Daoy (cell line): ENCODE measurements at places on chromosomes 1 and 21.

GRCh38 chr1:117670976-117671780 is 65.3 kb downstream of the TENT5C start:
- DNase-seq, result no peak

DNA sequence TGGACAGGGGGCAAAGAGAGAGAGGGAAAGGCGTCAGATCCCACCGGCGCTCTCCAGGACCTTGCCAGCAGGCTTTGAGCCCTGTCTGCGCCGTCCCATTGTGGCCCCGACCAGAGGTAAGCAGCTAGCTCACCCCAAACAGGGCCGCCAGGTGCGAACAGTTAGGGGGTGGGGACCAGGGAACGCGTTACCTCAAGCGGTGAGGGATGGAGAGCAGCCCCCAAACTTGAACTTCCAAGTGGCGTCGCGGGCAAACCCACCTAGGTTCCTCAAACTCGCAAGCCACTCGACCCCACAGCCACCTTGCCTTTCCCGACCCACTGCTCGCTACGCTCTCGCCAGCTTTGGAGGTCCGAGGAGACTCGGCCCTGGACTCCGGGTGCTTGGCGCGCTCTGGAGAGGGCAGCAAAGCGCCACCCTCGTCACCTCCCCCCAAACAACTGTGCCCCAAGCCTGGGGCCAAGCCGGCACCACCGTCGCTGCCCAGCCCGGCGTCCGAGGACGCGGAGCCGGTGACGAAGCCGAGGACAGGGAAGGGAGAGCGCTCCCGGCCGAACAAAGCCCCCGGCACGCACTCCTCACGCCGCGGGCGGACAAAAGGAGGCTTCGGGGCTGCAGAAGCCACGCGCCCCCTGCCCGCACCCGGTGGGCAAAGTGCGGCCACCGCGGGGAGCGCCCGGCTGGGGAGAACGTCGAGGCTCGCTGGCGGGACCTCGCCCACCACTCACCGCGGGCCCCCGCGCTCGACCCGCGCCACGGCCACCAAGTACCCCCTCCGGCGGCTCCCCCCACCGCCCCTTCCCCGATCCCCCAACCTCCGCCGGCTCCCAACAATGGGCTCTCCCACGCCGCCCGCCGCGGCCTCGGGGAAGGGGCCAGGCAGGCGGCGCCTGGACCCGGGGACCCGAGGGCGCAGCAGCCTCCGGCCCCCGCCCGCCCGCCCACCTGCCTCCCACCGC is 976 bp downstream of the SSBP3 start:
- peak; percentile 53 for DNase-seq

- DNase-seq, result peak; percentile 62
Observed at GRCh38 chr1:200336101-200336845, 73.6 kb downstream of the ZNF281 start.

DNA sequence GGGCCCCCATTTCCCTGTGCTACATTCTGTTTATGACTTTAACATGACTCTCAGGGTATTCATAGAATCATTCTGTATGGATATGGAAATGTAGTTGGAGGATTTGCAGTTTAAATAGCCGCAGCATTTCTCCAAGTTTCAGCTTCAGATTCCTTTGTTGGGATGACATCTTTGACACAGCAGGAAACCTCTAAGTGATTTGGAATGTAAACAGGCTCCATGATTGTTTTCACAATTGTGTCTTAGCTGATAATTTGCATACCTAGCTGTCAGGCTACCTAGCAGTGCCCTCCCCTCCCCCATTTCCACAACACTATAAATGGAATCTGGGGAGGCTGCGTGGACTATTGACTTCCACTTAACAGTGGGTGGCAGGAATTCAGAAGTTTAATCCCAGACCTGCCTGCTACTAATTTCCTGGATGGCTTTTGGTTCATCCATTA is 290.2 kb downstream of the HLX start:
- peak; percentile 42 for DNase-seq

DNA sequence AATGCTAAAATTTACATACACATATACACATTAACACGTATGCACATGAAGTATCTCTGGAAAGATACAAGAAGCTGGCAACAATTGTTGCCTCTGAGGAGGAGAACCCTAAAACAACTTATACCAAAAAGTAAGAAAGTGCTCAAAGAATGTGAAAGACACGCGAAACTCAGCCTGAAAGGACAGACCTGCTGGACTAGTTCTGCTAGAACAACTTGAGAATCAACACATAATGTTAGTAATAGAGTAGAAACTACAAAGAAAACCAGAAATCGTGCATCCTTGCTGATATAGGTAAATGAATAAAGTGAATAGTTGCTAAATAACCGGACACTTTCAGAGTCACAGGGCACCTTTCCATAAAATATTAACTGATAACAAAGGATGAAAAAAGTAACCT is 242.5 kb downstream of the RERE start:
- no peak for DNase-seq

GRCh38 chr1:228445843-228446650 is 29.4 kb upstream of the TRIM17 start:
- peak; percentile 43 for DNase-seq

GRCh38 chr21:29896884-29897283 is 42.9 kb downstream of the GRIK1 start:
- no peak for DNase-seq

- DNase-seq, result no peak
Observed at GRCh38 chr1:19495799-19496526, 10.6 kb upstream of the CAPZB start.

- DNase-seq, result no peak
Observed at GRCh38 chr21:15400905-15401304, 328.9 kb upstream of the USP25 start.

DNA sequence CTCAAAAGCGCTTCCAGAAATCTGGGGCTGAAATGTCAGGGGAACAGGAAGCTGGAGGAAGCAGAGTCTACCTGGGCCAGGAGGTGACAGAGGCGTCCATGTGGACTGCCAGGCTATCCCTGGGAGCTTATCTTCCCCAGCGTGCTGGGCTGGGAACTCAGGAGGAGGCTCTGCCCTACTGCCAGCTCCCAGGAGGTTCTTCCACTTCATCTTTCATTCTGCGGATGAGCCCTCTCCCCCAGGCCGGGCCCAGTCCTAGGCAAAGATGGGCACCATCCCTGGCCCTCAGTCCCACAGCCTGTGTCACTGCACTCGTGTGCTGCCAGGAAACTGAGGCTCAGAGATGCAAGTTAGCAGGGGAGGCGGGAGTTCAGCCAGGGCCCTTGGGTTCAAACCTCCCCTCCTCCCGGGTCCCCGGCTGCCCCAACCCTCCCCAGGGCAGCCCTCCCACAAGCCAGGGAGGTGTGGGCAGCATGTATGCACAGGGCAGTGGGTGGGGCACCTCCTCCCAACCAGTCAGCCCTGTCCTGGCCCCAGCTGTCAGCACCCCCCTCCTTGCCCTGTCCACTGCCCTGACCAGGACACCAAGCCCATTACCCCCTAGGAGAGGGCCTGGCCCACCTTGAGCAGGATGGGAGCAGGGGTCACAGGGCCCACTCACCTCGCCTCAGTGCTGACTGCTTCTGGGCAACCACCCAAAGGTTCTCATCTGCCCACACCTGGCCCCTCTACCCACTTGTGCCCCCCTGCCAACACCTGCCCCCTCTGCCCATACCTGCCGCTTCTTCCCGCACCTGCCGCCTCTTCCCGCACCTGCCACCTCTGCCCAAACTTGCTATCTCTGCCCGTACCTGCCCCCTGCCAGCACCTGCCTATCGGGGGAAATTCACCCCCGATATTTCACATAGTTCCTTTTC is 226.0 kb downstream of the NPHP4 start:
- DNase-seq, result no peak

DNA sequence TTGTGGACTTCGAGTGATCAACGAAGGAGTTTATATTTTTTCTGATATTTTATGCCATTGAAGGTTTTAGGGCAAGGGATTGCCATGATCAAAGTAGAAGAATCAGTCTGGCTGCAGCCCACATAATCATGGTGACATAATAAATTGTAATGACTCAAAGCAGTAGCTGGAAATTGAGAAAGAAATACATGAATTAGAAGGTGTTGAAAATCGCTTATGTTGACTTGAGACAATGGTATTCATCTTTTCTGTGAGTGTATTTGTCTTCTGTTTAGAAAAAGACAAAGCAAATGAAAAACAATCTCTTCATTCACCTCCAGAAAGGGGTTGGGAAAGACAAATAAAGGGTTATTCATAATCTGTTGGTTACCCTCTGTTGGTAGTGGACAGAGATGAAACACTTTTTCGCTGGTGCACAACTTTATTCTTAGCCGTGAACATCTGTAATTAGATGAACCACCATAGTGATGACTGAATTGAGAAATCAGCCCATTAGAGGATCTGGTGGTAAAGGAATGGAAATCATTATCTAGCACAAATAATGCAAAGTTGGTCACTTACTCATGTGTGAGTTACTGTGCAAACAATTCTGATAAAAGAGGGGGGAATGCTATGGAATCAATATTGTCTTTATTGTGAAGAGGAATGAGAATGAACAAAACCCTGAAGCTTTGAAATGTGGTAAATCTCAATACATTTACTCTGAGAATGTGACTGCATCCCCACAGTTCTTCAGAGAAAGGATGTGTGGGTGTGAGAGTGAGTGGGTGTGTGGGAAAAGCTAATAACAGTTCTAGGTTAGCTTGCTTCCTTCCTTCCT is 121.8 kb downstream of the NTNG1 start:
- DNase-seq, result peak; percentile 51

- peak; percentile 99 for DNase-seq
Observed at GRCh38 chr1:12477936-12478611, 139.9 kb downstream of the DHRS3 start.

- no peak for DNase-seq
Observed at GRCh38 chr21:43829575-43830119, 35.4 kb upstream of the AGPAT3 start.

- DNase-seq, result no peak
Observed at GRCh38 chr1:98702976-98703375, 41.5 kb downstream of the SNX7 start.

DNA sequence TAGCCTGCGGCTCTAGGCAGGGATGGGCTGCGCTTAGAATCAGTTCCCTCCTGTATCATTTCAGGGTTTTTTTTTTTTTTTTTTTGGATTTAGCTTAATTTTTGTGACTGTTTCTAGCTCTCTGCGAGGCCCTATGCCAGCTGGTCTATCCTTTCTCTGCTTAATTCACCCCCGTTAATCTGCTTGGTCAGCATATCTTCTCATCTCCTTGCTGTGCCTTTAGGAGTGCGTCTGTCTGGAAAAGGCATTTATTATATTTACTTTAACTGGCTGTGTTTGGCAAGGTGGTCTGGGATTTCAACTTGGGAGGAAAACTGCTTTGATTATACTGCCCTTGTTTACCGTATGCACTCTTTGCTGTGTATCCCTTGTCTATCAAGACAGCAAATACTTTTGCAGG is 184.8 kb upstream of the KIAA0040 start:
- DNase-seq, result no peak

DNA sequence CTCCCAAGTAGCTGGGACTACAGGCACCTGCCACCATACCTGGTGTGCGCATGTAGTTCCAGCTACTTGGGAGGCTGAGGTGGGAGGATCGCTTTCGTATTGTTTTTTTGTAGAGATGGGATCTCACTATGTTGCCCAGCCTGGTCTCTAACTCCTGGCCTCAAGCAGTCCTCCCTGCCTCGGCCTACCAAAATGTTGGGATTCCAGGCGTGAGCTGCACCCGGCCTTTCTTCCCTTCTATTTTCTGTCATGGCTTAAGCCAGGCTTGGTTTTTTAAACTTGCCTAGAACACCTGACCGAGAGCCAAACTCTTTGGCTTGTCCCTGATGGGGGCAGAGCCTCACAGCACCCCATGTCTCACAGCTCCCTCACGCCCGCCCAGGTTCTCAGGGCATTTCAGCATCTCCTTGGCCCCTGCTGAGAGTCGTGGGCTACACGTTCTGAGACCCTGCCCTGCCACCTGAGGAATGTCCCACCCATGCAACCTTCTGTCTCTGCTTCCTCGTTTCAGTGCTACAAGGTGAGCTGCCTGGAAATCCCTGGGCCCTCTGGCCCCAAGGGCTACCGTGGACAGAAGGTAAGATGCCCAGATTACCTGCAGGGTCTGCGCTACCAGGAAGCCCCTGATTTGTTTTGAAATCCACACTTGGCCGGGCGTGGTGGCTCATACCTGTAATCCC is 15.7 kb downstream of the COL6A2 start:
- no peak for DNase-seq

GRCh38 chr1:46300673-46301405 is 2.6 kb downstream of the LRRC41 start:
- DNase-seq, result no peak

DNA sequence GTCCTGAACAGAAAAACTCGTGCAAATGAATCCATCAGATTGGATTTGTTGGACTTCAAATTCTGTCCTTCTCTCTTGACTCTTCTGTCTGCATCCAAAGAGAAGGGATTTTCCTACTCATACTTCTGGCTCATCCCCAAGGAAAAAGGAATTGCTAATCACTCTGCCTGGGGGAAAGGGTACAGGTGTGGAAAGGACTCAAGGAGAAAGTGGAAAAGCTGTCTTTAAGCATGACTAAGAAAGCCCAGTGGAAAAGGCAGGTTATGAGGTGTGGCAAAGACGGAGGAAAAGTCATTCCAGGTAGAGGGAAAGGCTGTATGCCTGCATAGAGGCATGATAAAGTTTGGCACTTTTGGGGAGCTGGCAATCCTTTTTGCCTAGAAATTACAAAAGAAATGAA is 43.4 kb downstream of the PTGS2 start:
- DNase-seq, result no peak

DNA sequence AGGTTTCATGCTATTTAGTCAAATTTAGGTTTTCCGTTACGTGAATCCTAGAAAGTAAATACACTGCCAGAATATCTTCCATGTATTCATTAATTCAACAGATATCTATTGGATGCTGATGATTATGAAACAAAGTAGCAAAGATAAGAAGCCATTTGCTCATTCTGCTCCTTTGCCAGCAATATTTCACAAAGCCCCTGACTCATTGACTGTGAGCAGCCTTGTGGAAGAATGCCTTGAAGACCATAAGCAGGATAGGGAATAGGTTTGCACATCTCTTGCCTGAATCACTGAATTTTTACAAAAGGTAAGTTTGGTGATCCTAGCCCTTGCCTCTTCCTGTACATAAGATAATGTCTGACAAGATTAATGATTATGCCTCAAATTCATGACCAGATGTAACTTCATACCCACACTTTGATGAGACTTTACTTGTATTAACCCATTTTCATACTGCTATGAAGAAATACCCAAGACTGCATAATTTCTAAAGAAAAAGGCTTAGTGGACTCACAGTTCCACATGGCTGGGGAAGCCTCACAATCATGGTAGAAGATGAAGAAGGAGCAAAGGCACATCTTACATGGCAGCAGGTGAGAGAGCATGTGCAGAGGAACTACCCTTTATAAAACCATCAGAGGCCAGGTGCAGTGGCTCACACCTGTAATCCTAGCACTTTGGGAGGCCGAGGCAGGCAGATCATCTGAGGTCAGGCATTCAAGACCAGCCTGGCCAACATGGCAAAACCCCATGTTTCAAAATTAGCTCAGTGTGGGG is 1.6 kb upstream of the PIGK start:
- peak; percentile 31 for DNase-seq

DNA sequence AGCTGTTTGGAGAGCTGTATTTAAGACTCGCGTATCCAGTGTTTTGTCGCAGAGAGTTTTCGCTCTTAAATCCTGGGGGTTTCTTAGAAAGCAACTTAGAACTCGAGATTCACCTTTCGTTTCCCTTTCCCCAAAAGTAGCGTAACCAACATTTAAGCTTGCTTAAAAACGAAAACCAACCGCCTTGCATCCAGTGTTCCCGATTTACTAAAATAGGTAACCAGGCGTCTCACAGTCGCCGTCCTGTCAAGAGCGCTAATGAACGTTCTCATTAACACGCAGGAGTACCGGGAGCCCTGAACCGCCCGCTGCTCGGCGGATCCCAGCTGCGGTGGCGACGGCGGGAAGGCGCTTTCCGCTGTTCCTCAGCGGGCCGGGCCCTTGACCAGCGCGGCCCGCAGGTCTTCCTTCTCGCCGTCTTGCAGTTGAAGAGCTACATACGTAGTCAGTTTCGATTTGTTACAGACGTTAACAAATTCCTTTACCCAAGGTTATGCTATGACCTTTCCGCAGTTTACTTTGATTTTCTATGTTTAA is 1.9 kb downstream of the OLIG1 start:
- DNase-seq, result peak; percentile 39
